Activated CD4-positive, alpha-beta T cell treated with anti-CD3 and anti-CD28 coated beads, Interleukin-2, Interleukin-4, amounts not matched to agents 100 ng/mL and 50 ng/mL, durations not matched to agents 16 hours and 8 hours (primary cell): ENCODE measurements at places on chromosomes 1 and 21.
A peak's percentile ranks its signal among the peaks of the same experiment; 100 is the strongest.

DNA sequence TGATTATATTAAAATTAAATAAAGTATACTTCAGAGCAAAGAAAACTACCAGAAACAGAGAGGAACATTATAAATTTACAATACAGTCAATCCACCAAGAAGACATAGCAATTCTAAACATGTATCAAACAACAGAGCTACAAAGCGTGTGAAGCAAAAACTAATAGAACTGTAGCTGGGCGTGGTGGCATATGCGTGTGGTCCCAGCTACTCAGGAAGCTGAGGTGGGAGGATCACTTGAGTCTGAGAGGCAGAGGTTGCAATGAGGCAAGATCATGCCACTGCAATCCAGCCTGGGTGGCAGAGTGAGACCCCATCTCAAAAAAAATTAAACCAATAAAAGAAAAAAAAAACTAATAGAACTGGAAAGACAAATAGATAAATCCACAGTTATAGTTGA lies 12.3 kb downstream of the CCDC185 start:
- DNase-seq = no peak

- no peak for DNase-seq
These were observed 433.1 kb downstream of the NPHP4 start for GRCh38 chr1:5559078-5559477.

GRCh38 chr21:41139275-41139674 lies 28.7 kb upstream of the BACE2 start:
- no peak for DNase-seq

DNA sequence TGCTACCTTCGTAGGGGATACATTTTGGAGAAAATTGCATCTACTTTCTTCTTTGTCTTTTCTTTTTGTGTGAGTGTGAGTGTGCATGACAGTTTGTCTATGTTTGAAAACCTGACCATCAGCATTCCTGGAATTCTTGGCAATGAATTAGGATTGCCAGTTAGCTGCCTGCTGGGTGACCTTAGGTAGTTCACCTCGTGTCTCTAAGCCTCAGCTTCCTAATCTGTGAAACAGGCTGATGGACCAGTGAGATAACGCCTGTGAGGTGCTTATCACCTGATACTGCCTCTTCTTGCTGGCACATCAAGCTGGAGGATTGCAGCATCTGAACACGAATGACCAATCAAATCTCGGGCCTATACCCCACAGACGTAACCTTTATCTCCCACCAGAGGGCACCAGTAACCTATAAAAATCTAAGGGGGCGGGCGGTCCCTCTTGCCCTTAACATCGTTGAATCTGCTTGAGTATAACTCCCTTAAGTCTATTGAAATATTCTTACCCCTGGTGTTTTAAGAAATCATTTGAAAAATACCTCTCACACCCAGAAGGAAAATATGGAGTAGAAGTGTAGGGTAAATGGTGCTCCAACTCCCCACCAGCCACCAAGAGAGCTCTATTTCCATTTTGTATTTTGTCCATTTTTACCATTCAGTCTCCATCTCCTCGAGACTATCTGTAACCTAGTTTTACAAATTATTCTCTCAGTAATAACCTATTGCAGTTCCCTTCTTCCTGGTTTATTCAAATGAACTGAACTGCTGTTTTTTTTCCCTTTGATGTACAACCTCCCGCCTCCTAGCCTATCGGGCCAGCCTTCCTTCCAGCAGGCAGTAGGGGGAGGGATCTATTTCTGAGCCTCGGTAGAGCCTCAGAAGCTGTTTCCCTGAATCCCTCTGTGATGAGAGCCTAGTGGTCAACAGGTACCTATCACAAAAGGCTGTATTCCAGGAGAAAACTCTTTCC lies 49.7 kb downstream of the MDM4 start:
- peak; percentile 79 for DNase-seq

DNA sequence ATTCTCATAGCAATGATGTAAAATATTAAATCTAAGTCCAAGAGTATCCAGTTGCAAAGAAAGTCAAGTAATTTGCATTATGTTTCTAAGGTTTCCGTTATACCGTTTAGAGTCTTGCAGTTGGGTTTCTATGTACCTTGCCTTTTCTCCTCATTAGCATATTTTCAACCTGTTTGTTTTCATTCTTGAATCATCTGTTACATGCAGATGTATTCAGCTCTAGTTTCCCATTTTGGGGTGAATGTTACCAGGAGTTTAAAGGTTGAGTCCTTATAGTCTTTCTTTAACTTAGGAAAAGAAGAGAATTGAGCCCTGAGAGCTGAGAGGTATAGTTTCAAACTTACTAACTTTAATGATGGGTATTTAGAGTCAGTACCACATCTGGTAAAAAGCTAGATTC lies 139.9 kb downstream of the NFIA start:
- no peak for DNase-seq

DNA sequence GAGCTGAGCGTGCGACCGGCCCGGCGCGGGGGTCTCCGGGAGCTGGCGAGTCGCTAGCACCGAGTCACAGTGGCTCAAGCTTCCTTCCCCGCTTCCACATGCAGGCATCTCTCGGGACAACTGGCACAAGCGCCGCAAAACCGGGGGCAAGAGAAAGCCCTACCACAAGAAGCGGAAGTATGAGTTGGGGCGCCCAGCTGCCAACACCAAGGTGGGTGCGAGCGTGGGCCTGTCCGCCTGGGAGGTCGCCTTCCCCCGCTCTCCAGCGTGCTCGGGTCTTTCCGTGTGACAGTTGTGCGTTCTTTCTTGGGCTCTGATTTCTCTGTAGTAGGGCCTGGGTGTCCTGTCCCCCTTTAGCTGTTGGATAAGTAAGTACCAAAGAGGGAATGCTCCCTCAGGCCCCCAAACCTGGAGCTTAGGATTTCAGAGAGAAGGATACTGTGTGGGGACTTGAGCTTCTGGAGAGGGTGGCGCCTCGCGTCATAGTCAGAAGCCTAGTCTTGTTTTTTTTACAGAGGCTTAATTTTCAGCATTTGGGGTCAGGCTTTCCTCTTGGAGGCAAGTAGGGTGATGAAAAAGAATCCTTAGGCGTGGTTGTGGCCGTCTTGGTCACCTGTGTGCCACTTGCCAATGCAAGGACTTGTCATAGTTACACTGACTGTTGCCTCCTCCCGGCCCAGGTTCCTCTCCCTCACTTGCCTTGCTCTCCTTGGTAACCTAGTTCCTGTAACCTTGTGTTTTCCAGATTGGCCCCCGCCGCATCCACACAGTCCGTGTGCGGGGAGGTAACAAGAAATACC lies 790 bp downstream of the RPS8 start:
- no peak for DNase-seq

- DNase-seq = no peak
These were observed 87.4 kb upstream of the C1orf21 start for GRCh38 chr1:184299406-184299790.

DNA sequence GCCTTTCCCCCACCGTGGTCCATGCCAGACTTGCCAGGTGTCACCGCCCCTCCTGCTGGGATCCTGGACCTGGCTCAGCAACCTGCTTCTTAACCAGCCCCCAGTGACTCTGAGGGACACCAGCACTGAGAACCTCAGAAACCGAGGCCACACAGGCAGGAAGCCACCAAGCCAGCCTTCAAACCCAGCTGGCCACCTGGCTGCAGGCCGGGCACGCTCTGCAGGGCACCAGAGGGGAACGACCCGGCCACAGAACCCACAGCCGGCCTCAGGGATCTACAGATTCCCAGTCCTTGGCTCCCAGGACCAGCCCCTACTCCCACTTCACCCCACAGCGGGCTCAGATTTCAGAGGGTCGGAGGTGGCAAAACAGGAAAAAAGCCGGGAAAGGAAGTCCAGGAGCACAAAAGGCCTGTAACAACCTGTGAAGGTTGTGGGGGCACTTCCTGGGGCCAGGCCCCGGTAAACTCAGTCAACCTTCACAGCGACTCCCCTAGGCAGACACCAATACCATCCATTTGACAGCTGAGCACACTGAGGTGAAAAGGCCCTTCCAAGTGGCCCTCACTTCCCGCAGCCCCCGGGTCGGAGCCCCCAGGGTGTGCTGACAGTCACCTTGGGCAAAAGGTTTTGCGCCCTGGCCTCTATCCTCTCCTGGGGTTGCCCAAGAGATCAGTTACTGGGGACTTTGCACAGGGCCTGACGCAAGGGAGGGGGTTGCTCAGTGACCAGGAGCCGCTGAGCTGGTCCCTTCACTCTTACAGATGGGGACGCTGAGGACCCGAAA lies 14.1 kb downstream of the RUNX3 start:
- DNase-seq = no peak

- DNase-seq = no peak
These were observed 17.7 kb upstream of the NTPCR start for GRCh38 chr1:232932486-232933425.
